ENCODE measurements at places on chromosomes 2 and 18. TPM values are rescaled to one million over a fixed set of nuclear protein-coding genes. Genes with fewer than 3 reads are reported as not detected.

Gene CDH20
- not detected for polyA plus RNA-seq

Gene SPATA3
- polyA plus RNA-seq, result not detected

Gene CPO
- polyA plus RNA-seq, result not detected

DNA sequence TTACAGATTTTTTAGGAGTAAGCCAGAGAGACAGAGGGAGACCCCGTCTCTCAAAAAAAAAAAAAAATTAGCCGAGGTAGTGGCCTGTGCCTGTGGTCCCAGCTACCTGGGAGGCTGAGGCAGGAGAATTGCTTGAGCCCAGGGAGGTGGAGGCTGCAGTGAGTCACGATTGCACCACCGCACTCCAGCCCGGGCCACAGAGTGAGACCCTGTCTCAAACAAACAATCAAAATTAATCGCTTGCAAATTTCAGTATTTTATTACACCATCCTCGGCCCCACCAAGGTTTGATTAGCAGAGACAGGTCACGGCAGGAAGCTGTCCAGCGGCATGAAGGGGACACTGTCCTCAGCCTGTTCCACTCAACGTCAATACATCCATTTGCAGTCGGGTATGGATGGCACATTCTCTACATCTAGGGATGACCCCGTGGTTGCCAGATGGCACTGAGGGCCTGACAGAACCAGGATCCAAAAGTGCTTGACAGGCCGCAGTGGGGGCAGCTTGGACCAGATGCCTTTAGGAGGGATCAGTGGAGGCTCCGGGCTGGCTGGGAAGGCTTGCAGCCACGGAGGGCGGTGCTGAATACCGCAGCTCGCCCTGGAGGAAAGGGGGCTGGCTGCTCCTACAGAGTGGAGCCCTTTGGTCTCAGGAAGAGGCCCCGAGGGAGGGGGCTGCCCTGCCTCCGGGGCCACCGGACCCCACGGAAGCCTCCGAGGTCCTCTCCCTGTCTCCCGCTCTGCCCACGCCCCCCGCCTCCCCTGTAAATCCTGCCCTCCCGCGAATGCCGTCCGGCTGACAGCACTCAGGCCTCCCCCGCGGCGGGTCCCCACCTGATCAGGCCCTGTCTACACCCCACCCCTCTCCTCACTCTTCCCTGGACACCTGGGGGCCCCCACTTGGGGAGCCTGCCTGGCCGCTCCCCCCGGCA is 13.1 kb downstream of the ASPRV1 start:
- H3K27ac ChIP-seq, result peak overlapping the region; percentile 92
- DNase-seq, result no peak
- H3K4me3 ChIP-seq, result no peak overlapping the region

Gene MALL
- polyA plus RNA-seq, result not detected

GRCh38 chr2:33034784-33035183 is 88.0 kb downstream of the LTBP1 start:
- DNase-seq, result no peak
- H3K4me1 ChIP-seq, result no peaks in the 10 kb centered on the region
- no peak overlapping the region for H3K27ac ChIP-seq
- H3K4me3 ChIP-seq, result no peak overlapping the region
- H3K36me3 ChIP-seq, result no peaks in the 10 kb centered on the region
- H3K27me3 ChIP-seq, result no peaks in the 10 kb centered on the region

- no peaks in the 10 kb centered on the region for H3K27me3 ChIP-seq
- peak overlapping the region; percentile 85 for H3K4me3 ChIP-seq
- peaks cover 22% of the 10 kb centered on the region for H3K4me1 ChIP-seq
- H3K36me3 ChIP-seq, result peaks cover 37% of the 10 kb centered on the region
- DNase-seq, result no peak
Measured at GRCh38 chr2:240134956-240135520, 1.1 kb downstream of the COPS9 start.

- H3K36me3 ChIP-seq, result no peaks in the 10 kb centered on the region
- no peak overlapping the region for H3K27ac ChIP-seq
- DNase-seq, result no peak
- no peaks in the 10 kb centered on the region for H3K4me1 ChIP-seq
Measured at GRCh38 chr2:122988395-122989221, 1036.5 kb upstream of the CNTNAP5 start.

DNA sequence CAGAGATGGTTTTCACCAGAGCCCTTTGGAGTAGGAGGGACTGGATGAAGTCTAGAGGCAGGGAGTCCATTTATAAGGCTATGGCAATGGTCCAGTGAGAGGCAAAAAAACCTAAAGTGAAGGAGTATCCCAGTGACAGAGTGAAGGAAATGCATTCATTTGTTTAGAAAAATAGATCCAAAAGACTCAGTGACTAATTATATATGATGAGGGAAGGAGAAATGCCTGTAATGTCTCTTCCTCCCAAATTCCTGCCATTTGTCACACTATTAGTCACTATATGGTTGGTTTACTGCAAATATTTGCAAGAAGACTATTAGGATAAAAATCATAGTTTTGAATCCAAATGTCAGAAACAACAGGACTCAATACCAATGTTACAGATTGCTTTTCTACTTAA is 104.2 kb downstream of the ZNF521 start:
- H3K27me3 ChIP-seq, result no peaks in the 10 kb centered on the region
- H3K27ac ChIP-seq, result no peak overlapping the region
- DNase-seq, result no peak

- no peak overlapping the region for H3K4me3 ChIP-seq
- DNase-seq, result no peak
- H3K36me3 ChIP-seq, result no peaks in the 10 kb centered on the region
- H3K27ac ChIP-seq, result peak overlapping the region; percentile 93
- H3K4me1 ChIP-seq, result peaks cover 100% of the 10 kb centered on the region
Measured at GRCh38 chr2:68767031-68767961, 32.7 kb downstream of the ARHGAP25 start.

GRCh38 chr2:218607436-218608115 is at the start of gene PLCD4:
TSS of gene PLCD4 (plus strand) at chr2:218607899. CDS start at chr2:218615740, 7,841 bp downstream.
- no peaks in the 10 kb centered on the region for H3K36me3 ChIP-seq
- H3K4me1 ChIP-seq, result no peaks in the 10 kb centered on the region
- H3K27me3 ChIP-seq, result peaks cover 2% of the 10 kb centered on the region
- no peak within 1 kb of the TSS for H3K27ac ChIP-seq
- H3K4me3 ChIP-seq, result no peak within 1 kb of the TSS

- no peaks in the 10 kb centered on the region for H3K27me3 ChIP-seq
- DNase-seq, result no peak
- H3K4me3 ChIP-seq, result no peak overlapping the region
- no peaks in the 10 kb centered on the region for H3K36me3 ChIP-seq
Measured at GRCh38 chr18:10893196-10893595, 256.2 kb downstream of the PIEZO2 start.

GRCh38 chr2:62485761-62486438 is 20.1 kb downstream of the TMEM17 start:
- H3K36me3 ChIP-seq, result no peaks in the 10 kb centered on the region
- no peak overlapping the region for H3K27ac ChIP-seq
- no peaks in the 10 kb centered on the region for H3K4me1 ChIP-seq
- H3K4me3 ChIP-seq, result no peak overlapping the region

GRCh38 chr2:41923156-41923786 is 124.5 kb upstream of the PKDCC start:
- no peaks in the 10 kb centered on the region for H3K4me1 ChIP-seq
- no peak for DNase-seq
- no peak overlapping the region for H3K27ac ChIP-seq

GRCh38 chr2:161796192-161796591 is 172.0 kb downstream of the SLC4A10 start:
- no peaks in the 10 kb centered on the region for H3K4me1 ChIP-seq
- no peak overlapping the region for H3K4me3 ChIP-seq
- H3K27ac ChIP-seq, result no peak overlapping the region
- H3K27me3 ChIP-seq, result no peaks in the 10 kb centered on the region
- H3K36me3 ChIP-seq, result no peaks in the 10 kb centered on the region
- DNase-seq, result no peak

GRCh38 chr2:36698993-36699392 is 2.5 kb downstream of the VIT start:
- peak overlapping the region; percentile 44 for H3K27ac ChIP-seq
- peak; percentile 89 for DNase-seq
- no peaks in the 10 kb centered on the region for H3K27me3 ChIP-seq
- peaks cover 28% of the 10 kb centered on the region for H3K4me1 ChIP-seq
- H3K4me3 ChIP-seq, result no peak overlapping the region
